SIG-M5 (cell line): ENCODE measurements at places on chromosomes 5 and 9.

DNA sequence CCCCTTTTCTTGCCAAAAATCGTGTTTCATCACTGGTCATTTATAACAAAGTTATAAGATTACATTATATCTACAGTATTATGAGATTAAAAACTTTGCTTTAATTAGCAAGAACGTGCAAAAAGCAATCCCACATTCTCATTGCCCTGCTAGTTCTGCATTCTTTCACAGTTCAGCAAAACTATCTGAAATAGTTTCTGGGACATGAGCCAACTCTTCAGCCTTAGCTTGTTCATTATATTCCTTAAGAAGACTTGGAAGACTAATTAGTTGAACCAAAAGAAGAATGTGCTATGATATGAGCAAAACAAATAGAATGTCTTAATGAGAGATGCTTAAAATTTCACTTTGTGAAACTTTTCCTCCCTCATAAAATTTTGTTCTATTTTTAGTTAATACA, 76.7 kb downstream of the ITGA1 start:
- no peak for DNase-seq

- no peak for DNase-seq
Measured at GRCh38 chr5:14265570-14265969, 122.4 kb downstream of the TRIO start.

- no peak for DNase-seq
Measured at GRCh38 chr9:107898761-107899160, 409.2 kb upstream of the KLF4 start.

DNA sequence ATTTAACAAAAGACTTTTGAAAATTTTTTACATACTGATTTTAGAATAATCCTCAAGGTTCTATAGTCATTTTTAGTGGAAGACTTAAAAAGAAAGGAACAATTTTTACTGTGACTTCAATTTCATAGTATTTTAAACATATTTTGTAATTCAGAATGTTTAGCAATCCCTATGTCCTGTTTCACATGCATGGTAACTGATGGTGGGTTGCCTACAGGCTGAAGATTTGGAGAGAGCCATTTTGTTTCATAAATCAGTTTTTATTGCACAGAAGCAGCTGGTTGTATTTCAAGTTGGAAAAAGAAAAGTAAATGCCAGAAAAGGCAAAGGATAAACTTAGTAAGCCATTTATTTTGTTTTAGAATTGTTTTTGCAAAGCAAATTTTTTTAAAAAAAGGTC, 24.0 kb downstream of the STARD4 start:
- no peak for DNase-seq

DNA sequence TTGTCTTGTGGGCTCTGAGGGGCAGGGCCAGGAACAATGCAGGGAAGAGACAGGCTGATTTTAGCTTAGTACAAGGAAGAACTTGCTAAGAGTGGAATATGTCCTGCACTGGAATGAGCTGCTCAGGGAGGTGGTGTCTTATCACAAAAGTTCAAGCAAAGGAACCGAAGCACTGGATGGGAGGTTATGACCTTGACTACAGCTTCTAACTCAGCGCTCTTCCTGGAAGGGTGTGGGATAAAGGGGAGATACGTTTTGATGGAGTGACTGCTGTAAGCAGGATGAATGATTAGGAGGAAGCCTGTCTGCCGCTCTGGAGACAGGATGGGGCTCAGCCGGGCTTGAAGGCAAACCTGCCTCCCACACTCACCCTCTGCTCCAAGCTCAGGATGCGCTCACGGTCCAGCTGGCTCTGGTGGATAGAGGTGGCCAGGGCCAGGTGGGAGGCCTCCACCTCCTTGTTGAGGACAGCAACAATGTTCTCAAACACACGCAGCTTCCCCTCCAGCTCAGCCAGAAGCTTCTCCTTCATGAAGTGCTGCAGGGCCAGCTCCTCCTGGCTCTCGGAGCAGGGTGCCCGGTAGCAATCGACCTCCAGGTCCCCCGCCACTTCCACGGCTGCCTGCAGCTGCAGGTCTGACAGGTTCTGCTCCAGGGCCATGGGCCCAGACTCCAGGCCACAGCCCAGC, 13.5 kb downstream of the TRAF1 start:
- no peak for DNase-seq

DNA sequence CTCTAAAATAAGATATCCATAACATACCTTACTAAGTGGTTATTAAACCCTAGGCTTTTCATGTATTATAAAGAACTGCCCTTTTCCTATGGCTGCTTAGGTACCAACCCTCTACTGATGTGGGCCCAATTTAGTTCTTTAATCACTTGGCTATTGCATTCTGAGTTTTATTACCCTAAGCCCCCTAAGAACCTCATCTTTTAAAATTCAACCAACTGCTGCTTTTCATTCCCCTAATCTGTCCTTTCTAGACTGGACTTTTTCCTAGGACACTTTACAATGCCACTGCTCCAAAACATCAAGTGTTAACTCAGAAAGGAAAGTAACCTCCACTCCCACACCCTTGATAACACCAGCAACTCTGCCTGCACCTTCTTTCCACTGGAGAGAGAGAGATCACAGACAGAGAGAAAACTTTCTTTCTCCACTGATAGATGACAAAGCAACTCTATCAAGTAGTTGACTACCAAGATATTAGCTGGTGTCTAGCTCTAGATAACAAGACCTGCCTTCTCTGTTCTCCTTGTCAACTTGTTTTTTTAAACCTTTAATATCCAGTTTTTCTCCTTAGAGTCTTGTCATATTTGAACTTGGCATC, 27.3 kb downstream of the ELL2 start:
- DNase-seq: no peak

- DNase-seq: no peak
Measured at GRCh38 chr9:16718952-16719351, 151.5 kb downstream of the BNC2 start.

- no peak for DNase-seq
Measured at GRCh38 chr5:96927008-96927407, 8.9 kb upstream of the LNPEP start.

- no peak for DNase-seq
Measured at GRCh38 chr5:141039517-141039916, 11.7 kb upstream of the PCDHB1 start.

- DNase-seq: no peak
Measured at GRCh38 chr5:108503986-108504385, 122.1 kb upstream of the FBXL17 start.

GRCh38 chr5:140228364-140228837, 53.4 kb downstream of the CYSTM1 start:
- no peak for DNase-seq

DNA sequence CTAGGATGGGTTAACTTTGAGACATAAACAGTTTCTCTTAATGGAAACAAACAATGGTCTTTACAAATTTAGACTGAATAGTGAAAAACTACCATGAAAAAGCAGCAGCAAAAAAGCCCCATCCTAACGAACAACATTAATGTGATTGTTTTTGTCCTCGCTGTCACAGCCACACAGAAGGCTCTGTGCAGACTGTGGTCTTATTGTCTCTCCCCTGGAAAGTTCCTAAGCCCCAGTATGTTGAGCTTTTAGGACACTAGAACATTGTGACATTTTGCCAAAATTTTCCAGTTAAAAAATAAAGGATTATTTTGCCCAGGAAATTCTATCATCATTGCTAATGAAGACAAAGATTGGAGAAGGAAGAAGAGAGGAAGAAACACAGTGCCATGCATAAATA, 12.6 kb upstream of the SOWAHA start:
- no peak for DNase-seq

GRCh38 chr5:179530069-179530998, 20.0 kb upstream of the RUFY1 start:
- no peak for DNase-seq

DNA sequence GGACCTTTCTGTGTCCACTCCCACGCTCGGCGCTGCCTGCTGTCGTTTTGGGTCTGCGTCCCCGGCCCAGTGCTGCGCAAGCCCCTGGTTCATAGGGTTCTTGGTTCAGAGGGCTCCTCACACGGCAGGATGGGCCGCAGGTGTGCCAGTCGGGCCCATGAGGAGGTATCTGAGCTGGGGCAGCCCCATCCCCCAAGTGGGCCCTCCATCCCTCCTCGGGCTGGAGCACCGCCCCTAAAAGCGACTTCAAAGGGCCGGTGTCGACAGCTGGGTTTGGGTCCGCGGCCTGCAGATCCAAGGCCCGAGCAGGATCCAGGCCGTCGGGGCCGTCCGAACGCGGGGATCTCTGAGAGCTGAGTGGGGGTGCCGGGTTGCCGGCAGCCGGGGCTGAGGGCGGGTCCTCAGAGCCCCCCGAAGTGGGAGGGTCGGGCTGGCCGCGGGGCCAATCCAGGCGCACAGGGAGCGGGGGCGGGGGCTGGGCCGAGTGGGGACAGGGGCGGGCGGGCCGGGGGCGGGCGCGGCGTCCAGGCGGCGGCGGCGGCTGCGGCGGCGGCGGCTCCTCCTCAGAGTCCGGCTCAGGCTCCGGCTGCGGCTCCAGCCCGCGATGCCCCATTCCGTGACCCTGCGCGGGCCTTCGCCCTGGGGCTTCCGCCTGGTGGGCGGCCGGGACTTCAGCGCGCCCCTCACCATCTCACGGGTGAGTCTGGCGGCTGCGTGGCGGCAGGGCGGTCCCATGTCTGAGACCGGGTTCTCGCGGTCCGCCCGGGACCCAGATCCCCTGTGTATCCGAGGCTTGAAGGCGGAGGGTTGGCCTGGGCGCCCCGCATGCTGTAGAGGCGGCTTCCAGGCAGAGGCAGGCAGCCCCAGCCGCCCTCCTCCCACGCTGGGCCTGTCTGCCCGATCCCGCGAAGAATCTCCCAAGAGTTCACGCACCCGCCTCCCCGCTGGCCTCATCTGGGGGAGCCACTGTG, at the start of gene PDLIM4:
Gene PDLIM4 (plus strand): TSS at position 566 of the 971 bp plus-strand sequence. CDS start 39 bp downstream, at position 605.
- DNase-seq: no peak

DNA sequence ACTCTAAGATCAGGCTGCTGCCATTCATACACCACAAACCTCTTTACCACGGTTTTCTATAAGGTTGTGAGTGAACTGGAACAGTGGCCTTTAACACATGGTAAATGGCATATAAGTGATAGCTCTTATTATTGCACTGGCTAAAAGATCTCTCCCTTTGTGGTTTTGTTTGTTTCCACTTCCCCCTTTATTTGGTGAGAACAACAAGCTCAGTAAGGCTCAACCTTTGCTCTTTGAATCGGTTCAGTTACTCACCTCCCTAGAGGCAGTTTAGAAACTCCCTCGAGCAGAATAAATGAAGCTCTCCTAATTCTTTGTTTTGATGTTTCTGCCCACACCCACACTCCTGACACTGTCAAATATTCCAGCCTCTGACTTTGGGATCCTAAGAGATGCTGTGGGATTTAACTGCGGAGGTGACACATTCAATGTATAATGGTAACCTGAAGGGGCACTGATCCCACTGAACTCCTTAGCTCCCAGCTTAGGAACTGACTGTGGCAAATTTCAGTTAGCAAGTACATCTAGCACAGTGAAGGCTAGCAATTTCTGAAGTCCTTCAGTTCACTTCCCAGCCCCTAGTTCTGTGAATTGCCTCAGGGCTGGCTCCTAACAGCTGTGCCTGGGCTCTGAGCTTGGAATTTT, 22.5 kb upstream of the RAD23B start:
- no peak for DNase-seq

- DNase-seq: no peak
Measured at GRCh38 chr5:73236541-73237128, 63.6 kb downstream of the TMEM174 start.

DNA sequence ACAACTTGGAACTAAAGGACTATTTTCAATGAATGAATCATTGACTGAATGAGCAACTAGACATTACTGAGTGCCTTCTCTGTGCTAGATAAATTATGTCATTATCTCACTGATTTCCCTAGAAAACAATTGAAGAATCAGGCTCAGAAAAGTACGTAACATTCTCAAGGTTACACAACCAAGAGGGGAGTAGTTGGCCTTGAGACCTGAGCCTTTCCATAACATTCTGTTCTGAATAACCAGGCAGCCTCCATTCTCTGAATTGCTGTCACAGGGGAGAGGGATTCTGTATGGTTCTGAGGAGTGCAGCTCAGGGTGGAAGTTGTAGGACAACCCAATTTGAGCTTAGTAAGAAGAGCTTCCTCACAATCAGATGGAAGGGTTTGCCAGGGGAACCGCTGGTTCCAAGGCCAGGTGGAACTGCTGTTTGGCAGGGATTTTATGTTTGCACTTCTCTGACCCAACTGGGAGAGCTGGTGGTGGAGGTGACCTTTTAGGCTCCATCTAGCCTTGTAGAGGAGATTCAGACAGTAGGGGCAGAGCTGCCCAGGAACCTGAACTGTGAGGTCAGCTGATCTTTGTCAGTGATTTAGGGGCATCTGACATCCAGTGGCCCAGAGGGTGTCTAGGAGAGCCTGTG, 16.3 kb downstream of the POLR1E start:
- DNase-seq: no peak

GRCh38 chr5:167614294-167615021, 677.0 kb upstream of the WWC1 start:
- no peak for DNase-seq

DNA sequence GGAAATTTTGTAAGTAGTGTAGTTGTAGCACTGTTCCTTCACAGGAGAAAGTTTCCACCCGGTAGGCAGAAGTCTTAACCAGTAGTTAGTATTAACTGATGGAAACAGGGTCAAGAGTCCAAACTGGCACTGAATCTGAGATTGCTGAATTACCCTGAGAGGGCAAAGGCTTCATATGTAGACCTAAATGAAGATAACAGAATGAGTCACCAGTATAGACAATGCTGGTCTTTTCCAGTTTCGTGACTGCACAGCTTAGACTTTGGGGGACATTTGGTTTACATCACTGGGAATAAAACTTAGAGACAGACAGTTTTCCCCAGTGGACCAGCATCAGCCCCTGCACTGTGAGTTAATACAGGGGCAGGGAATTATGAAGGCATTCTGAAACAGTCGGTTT, 60.5 kb downstream of the PCSK5 start:
- DNase-seq: no peak

DNA sequence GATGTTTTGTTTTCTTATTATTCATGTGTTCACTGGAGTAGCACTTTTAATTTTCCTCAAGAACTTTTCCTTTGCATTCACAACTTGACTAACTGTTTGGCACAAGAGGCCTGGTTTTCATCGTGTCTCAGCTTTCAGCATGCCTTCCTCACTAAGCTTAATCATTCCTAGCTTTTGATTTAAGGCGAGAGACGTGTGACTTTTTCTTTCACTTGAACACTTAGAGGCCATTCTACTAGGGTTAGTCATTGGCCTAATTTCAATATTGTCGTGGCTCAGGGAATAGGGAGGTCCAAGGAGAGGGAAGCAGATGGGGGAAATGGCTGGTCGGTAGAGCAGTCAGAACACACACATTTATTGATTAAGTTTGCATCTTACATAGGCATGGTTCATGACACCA, 94.0 kb downstream of the ZNF462 start:
- no peak for DNase-seq

- DNase-seq: no peak
Measured at GRCh38 chr5:33941090-33941489, 4.9 kb downstream of the RXFP3 start.
